NCI-H2029 treated with DMSO at 0.1 percent for 48 hours (cell line): ENCODE measurements at places on chromosomes 7 and 10.

DNA sequence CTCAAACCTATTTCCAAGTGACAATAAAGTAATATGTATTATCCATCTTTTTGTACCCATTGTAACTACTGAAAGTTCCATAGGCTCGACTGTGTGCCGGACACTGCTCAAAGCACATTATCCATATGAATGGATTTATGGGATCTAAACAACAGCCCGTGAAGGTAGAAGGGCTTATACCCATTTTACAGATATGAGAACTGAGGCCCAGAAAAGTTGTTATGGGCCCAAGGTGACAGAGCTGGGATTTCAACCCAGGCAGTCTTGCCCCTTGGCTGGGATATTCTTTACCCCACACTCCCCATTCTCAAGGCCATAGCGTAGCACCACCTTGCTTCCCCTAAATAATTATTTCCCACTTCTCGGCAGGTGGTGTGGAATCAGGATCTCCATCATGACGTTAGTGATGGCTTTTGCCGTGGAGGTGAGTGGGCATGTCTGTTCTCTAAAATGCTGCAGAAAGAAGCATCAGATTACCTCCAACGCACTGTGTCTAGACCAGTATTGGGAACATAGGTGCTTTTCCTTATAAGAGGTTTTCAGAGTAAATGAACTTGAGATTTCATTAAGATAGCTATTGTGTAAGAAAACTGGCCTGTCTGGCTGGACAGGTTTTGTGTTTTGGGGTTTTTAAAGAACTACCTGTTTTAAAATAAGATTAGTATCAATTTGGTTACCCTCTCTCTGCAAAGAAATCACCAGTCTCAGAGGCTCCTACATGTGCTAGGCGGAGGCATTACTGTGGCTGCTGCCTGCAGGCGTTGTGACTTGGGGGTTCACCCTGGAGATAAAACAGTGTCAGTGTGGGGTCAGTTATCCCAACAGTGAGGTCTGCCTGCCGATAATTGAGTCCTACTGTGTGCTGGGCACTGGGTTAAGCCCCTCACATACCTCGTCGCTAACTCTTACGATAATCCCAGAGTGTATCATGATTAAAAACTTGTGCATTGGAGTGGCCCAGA, 85.1 kb upstream of the SDK1 start:
- no peak for DNase-seq

DNA sequence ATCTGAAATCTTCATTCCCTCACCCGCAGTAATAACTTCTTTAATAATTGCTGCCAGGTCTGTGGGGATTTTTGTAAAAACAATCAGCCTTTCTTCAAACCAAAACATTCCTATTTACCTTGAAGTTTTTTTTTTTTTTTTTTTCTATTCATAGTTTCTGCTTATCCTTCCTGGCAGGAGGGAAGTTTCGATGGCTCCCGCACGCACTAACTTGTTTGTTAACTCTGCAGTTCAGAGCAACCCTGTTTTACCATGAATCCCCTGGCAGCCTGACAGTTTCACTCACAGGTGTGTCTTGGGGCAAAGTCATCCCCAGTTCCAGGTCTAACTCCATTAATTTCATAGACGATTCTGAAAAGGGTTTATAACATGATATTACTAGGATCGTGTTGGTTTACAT, 149.3 kb downstream of the KLF6 start:
- no peak for DNase-seq

DNA sequence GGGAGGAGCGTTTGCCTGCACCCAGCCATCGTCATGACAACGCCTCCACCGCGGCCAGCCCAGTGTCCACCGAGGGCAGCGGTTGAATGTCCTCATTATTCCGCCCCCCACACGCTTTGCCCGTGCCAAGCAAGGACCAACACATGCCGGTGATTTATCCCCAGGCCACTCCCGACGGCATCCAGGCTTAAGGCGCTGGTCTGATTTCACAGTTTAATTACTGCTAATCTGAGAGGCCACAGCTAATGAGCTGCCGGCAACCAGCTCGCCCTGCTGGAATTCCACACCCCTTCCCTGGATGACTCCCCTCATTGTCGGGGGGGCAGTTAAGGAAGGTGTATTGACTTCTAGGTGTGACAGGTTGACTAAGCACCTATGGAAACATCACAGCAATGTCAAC, 432.3 kb downstream of the DNAJB6 start:
- no peak for DNase-seq

- DNase-seq = no peak
Measured at GRCh38 chr10:77149001-77149400, 488.6 kb downstream of the KCNMA1 start.

DNA sequence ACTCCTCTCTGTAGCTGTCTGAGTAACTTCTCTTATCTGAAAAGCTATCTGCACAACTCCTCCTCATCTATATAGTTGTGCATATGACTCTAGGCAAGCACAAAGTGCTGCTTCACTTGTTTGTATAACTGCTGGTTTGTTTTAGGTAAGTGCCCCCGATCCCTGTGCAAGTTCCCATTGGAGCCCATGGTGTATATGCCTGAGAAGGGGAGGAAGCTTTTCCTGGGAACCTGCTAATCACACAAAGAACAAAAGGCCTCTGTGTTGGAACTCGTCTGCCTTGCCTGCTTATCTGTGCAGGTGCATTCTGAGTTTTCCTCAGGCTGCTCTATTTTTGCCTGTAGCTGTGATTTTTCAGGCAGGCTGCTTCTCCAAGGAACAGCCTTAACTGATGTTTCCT, 23.2 kb upstream of the PHF14 start:
- DNase-seq = no peak

DNA sequence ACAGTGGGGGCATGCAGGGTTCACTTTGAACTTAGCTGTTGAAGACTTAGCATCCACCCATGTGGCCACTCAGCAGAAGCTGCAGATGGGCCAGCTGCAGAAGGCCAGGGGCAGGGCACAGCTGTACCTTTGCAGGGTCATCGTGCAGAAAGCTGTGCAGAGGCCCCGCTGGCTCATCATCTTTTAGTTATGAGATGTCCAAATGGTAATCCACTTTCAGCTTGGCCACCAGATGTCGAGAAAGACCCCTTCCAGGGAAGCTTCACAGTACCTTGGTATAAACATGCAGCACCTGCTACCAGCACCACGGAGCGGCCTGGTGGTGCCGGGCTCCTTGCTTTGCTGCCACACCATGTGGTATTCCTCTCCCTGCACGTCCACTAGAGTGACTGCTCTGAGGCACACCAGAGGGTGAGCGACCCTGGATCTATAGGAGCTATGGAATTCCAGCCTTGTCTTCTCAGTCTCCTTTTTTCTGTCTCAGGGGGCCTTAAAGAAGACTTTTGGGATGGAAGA, 74.2 kb upstream of the LAMB4 start:
- DNase-seq = no peak

- peak; percentile 3 for DNase-seq
Measured at GRCh38 chr10:117609095-117609795, 66.7 kb downstream of the EMX2 start.

GRCh38 chr10:10927608-10928007, 90.1 kb upstream of the CELF2 start:
- DNase-seq = no peak

DNA sequence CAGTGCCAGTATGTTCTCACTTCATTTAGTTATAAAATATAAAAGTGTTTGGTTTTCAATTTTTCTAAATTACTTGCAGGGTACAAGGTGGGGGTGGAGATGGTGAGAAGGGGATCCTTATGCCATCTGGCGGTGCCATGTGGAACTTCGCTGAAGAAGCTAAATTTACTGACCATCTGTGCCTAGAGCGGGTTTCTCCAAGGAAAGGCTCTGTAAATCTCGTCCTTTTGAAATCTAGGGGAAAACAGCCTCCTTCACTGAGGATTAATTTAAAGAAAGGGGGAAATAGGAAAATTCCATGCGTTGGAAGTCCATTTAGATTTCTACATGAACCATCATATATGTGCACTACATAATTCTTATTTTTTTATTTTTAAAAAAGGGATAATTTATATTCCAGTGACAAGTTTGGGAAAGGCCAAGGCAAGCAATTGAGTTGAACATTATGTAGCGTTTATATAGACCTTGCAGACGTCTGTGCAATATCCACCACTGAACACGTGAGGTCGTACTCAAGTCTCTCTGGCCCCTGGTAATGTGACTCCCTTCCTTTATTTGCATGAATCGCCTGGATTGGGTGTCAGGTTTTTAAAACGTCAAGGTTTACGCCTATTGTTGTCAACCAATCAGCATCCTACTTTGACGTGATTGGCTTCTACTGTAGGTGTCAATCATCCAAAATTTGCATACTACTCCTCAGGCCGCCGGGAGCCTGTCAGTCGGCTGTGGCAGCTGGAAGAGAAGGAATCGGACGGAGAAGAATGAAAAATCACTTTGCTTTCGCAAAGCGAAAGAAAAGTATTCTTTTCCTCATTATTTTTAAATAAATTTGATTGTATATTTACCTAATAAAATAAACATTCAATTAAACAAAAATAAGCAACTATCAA, 297.1 kb upstream of the NFE2L3 start:
- peak; percentile 81 for DNase-seq

DNA sequence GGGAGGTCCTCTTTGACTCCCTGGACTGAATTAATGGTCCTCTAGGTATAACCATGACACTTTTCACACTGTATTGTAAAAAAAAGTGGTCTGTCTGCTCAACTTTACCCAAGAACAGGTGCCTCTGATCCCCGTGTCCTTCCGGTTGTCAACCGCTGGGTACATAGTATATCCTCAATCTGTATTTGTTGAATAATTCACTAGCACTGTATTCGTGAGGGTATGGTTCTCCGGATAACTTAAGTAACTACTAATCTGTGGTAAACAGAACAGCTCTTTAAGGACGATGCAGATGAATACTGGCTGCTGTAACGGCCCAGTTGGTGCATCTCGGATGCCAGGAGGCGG, 472 bp upstream of the ADAM22 start:
- DNase-seq = no peak

DNA sequence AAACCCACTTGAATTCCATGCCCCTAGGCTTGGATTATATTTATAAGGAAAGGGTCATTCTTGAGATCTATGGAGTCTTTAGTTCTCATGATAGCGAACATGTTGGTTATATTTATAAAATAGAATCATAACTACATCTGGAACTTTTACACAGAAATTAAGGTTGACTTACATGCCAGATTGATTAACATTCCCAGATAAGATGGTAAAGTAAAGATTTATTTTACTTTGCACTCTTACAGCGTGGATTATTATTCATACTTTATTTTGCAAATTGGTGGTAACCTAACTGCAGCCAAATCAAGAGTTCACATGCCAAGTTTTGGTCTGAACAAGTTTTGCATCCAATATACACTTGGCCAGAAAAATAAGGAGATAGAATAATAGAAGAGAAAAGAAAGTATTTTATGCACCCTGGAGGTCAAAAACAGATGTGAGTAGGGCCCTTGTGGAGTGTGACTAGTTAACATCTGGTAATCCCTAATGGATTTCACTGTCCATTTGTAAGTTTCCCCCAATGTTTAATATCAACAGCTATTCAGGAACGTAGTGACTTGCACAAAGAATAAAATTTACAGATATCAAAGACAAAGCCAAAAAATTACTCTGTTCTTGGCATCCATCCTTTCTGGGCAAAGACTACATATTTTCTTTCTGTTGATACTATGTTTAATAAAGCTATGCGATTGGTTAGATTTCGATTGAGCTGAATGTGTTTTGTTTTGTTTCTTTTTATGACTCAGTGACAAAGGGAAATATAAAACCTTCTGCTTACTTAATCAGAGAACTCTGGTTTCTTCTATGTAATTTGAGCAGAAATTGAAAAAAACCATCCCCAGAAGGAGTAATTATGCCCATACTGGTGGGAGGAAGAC, 10.1 kb upstream of the TMEM26 start:
- no peak for DNase-seq

DNA sequence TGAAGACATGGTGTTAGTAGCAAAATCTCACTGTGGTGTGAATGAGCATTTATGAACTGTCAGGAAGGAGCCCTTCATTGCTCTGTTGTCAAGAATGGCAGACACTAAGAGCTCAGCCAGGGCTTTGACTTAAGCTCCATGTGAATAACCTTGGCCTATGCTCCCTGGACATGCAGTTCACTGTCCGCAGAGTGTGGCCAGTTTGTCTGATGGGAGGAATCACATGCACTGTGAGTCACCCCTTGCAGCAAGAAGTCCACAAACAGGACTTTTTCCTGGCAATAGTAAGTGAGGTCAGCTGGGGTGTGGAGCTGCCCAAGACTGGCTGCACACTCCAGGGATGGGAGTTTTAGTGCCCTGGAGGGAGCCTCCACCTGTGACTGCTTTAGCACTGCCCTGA, 49.5 kb downstream of the ZNF37A start:
- DNase-seq = no peak

GRCh38 chr10:69359594-69359993, 57.1 kb downstream of the TACR2 start:
- DNase-seq = no peak

DNA sequence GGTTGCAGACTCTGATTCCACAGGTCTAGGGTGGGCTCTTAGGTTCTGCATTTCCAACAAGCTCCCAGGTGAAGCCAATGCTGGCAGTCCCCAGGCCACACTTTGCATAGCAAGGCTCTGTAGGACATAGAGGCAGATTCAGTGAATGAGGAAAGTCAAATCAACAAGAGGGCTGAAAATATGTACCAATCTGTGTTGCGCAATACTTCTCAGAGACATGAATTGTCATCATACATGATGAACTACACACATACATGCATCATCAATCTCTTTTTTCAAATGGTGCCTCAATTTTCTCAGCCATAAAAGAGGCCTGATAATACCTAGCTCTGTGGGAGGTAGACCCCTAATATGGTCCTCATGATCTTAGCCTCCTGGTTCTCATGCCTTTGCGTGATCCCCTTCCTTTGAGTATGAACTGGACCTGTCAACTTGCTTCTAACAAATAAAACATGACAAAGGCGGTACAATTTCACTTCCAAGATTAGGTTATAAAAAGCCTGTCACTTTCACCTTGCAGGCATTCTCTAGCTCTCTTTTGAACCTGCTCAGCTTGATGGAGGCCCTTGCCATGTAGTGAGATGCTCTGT, 49.0 kb downstream of the PIK3CG start:
- DNase-seq = no peak

DNA sequence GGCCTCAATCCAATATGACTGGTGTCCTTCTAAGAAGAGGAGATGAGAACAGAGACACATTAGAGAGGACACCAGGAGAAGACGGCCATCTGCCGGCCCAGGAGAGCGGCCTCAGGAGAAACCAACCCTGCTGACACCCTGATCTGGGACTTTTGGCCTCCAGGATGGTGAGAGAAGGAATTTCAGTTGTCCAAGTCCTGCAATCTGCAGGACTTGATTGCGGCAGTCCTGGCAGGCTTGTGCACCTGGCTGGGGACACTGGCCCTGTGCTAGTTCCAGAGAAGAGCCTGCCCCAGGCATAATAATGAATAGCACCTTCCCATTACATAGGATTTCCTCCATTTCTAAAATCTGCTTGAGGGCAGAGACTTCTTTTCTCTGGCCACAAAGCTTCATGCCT, 409.9 kb upstream of the SHH start:
- DNase-seq = no peak

GRCh38 chr7:26397796-26398426, 106.2 kb downstream of the SNX10 start:
- DNase-seq = no peak
